Fibroblast of skin of right biceps (primary cell): ENCODE measurements at places on chromosomes 2 and 18.

DNA sequence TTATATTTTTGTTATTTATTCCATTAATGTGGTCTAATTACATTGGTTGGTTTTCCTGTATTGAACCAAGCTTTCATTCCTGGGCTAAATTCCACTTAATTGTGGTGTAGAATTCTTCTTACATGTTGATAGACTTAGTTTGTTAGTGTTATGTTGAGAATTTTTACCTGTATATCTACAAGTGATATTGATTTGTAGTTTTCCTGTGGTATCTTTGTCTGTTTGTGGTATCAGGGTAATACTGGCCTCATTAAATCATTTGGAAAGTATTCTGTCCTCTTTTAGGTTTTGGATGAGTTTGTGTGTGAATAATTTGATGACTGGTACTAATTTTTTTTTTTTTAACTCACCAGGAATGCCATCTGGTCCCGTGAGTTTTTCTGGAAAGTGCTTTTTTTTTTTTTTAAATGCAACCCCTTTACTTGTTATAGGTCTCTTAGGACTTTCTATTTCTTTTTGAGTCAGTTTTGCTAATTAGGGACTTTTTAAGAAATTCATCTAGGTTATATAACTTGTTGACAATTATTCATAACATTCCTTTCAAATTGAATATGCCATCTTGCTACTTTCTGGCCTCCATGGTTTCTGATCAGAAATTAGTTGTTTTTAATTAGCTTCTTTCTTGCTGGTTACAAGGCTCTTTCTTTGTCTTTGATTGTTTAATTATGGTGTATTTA is 232.8 kb downstream of the CCDC85A start:
- no peak for DNase-seq

GRCh38 chr2:213722565-213722964 is 438.3 kb downstream of the SPAG16 start:
- no peak for DNase-seq

DNA sequence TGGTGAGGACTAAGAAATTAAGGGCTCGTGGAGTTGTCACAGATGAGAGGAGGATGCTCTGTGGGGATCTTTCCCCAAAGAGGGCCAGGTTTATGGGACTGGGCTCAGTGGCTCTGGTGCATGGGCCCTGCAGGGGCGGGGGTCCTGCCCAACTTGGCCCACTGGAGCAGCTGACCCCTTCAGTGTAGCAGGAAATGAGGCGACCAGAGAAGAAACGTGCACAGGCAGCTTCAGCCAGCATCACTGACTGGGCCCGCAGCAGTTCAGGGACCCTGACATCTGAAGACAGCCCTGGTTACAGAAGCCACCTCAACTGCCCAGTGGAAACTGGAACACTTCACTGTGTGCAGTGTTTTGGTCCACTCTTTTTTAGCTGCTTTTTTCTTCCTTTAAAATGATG is 72.8 kb downstream of the EMILIN2 start:
- no peak for DNase-seq

GRCh38 chr18:31482051-31482450 is 15.9 kb upstream of the DSG2 start:
- no peak for DNase-seq

- no peak for DNase-seq
These were observed 56.0 kb downstream of the BARD1 start for GRCh38 chr2:214753455-214753854.

GRCh38 chr18:7918701-7919100 is 351.6 kb downstream of the PTPRM start:
- no peak for DNase-seq

- no peak for DNase-seq
These were observed 93.5 kb downstream of the COX7A2L start for GRCh38 chr2:42267530-42267929.

DNA sequence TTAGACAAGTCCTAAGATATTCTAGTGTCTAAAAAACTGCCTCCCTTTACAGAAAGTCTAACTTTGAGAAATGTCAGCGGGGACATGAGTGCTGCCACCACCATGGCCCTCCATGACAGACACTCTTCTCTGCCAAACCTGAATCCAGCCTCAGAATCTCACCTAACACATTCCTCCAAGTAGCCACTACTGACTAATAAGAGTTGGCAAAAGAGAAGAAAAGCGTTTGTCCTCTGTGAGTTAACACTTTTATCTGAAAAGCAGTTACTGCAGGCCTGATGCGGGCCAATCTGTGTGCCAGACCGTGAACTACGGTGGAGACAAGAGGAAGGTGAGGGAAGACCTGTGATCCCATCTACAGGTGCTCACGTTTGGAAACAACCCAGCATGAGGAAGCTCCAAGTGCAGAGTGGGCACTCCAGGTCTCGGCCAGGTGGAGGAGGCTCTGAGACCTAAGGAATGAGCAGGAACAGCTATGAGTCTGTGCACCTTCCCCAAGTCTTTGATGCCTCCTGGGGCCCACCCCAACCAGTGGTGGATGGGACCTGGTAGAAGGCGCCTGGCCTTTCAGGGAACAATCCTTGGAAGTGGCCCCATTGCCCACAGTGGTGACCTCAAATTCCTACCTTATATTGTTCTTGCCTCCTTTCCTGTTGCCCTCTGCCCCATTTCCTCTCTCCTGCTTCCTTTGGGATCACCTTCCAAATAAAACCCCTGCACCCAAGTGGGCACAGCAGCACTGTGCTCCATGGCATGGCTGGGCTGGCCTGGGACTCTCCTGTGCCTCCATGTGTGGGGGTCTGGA is 91.6 kb downstream of the BIN1 start:
- DNase-seq: no peak

- DNase-seq: no peak
These were observed 283.1 kb downstream of the SP3 start for GRCh38 chr2:173681881-173682650.

GRCh38 chr2:150247481-150247880 is 240.0 kb downstream of the RND3 start:
- DNase-seq: no peak

DNA sequence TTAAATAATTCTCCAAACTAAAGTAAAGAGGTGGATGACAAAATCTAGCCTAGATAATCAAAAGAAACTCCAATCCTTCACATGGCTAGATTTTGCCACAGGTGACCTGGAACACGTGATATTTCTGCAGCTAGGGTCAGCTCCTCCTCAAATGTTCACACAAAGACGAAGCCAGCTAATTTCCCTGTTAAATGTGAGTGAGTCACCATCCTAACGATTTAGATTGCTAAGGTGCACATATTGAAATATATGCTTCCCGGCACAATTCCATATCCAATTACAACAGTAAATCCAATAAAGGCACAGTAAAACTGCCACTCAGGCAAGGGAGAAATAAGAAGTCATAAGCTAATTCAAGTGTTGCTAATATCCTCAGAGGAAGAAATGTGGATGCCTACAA is 28.7 kb downstream of the IKZF2 start:
- DNase-seq: no peak

DNA sequence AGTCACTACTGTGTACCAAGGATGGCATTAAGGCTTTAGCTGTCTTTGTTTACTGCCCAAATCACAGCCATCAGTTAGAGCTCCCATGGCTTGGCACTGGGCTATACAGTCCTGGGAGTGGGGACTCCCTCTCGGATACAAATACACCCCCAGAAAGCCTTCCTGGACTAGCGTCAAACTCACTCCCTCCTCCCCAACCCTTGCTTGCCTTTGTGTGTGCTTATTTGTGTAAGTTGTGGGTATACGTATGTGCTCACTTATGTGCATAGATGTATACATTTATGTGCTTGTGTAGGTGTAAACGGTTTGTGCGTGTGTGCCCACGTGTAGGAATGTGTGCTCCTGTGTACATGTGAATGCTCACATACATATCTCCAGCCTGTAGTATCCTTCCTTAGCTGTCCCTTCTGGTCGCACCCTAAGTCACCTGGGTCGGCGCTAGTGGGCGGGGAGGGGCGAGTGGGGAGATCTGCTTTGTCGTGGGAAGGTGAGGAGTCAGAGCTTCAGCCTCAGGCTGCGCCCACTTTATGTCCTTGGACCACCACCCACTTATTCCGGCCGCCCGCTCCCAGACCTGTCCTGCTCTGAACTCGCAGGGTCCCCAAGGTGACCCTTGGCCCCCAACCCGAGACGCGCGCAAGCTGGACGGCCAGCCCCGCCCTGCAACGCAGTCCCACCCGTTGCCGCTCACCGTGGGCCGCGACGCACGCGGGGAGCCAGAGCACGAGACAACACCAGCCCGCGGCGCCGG is 461 bp downstream of the PRADC1 start:
- DNase-seq: no peak

GRCh38 chr2:117726747-117727146 is 87.7 kb upstream of the DDX18 start:
- DNase-seq: no peak
